ENCODE measurements at places on chromosomes 7 and 10. TPM values are rescaled to one million over a fixed set of nuclear protein-coding genes. Genes with fewer than 3 reads are reported as not detected.

- no peak for DNase-seq
Observed at GRCh38 chr10:20446561-20447193, 450.4 kb downstream of the NEBL start.

DNA sequence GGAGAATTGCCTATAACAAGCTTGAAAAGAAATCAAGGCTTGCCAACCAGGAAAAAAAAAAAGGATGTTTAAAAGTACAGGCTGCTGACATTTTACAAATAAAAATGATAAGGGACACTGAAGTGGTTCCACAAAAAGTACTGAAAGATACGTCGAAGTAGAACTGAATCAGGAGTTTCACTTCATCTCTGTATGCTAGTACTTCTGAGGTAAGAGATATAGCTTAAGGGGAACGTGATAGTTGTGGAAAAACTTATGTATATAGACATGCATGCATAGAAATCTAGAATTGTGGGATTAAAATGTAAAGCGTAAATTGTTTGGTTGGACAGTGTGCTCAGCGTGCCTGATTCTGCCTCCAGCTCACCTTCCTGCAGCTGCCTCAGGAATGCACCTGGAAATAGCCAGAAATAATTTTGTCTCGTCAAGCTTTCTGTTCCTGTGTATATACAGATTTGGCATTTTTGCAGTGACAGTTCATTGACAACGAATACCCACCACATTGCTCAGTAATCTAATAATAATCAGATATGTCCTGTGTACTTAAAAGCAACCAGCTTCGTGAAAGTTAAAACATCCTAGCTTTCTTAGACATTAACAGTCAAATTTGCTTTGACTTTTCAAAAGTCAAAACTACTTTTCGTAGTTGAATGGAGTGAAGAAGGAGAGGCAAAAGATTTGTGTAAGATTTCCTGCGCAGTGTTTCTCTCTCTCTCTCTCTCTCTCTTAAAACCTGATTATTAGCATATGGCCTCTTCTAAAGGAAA, 1.4 kb downstream of the SOSTDC1 start:
- no peak for DNase-seq

- no peak for DNase-seq
Observed at GRCh38 chr10:95319239-95319638, 28.4 kb upstream of the PDLIM1 start.

- no peak for DNase-seq
Observed at GRCh38 chr10:51377932-51378599, 303.8 kb downstream of the PRKG1 start.

DNA sequence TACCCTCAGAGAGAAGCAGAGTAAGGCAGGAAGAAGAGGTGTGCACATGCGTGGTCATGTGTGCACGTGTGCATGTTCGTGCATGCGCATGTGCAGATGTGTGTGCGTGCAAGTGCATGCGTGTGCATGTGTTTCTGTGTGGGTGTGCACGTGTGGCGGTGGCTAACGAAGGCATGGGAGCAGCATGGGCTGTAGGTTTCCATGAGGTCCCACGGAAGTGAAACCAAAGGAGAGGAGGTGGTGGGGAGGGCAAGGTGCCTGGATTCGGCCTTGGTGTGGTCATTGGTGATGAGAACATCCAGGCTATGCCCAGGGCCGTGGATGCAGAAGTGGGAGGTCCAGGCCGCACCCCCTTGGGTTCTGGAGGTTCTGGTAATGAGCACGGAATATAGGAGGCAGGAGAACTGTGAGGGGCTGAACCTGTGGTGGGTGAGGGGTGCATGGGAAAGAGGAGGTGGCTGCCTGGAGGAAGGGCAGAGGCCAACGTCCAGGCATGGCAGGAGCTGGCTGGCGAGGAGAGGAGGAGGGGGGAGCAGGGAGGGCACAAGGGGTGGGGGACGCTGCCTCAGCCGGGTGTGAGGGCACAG, 2.4 kb upstream of the INPP5A start:
- DNase-seq, result no peak

RPEL1 gene
- not detected for polyA plus RNA-seq

All from brain (organoid and tissue), 16 donors.